IMR-90 (cell line): ENCODE measurements at places on chromosomes 7 and 10. TPM values are rescaled to one million over a fixed set of nuclear protein-coding genes. Genes with fewer than 3 reads are reported as not detected.

The ARMC3 gene
- total RNA-seq: not detected in 2 replicates

The PHKG1 gene
- under 0.01 and 0.72 TPM in 2 replicates for total RNA-seq

The EGR2 gene
- total RNA-seq: 0.36 and 0.56 TPM in 2 replicates

The MSMB gene
- not detected in 2 replicates for total RNA-seq
